ENCODE measurements at places on chromosomes 7 and 10.

- DNase-seq, result no peak
Measured at GRCh38 chr7:114989531-114989930, 67.6 kb downstream of the MDFIC start.

- DNase-seq, result no peak
Measured at GRCh38 chr7:80014511-80014910, 120.1 kb upstream of the GNAI1 start.

DNA sequence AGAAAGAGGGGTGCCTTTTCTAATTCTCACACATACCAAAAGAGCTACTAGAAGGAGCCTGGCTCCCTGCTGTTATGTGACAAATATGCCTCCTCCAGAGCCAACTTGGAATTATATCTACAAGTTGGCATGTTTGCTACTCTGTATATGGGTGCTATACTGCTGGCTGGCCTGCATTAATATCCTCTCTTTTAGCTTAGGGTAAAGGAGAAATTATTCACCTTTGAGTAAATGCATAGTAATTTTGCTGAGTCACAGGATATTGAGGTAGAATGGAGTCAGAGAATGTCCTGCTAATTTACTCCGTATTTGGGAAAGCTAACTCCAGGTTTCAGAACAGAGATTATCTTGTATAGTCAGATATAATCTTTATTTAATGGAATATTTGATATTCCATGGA is 24.2 kb upstream of the LIPN start:
- DNase-seq, result no peak

DNA sequence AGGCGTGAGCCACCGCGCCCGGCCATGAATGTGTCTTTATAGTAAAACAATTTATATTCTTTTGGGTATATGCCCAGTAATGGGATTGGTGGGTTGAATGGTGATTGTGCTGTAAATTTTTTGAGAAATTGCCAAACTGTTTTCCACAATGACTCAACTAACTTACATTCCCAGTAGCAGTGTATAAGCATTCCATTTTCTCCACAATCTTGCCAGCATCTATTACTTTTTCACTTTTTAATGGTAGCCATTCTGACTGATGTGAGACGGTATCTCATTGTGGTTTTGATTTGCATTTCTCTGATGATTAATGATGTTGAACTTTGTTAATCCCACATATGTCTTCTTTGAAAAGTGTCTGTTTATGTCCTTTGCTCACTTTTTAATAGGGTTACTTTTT is 1187.9 kb downstream of the XPNPEP1 start:
- DNase-seq, result no peak

GRCh38 chr10:43000651-43001426 is 76.0 kb upstream of the RET start:
- no peak for DNase-seq

DNA sequence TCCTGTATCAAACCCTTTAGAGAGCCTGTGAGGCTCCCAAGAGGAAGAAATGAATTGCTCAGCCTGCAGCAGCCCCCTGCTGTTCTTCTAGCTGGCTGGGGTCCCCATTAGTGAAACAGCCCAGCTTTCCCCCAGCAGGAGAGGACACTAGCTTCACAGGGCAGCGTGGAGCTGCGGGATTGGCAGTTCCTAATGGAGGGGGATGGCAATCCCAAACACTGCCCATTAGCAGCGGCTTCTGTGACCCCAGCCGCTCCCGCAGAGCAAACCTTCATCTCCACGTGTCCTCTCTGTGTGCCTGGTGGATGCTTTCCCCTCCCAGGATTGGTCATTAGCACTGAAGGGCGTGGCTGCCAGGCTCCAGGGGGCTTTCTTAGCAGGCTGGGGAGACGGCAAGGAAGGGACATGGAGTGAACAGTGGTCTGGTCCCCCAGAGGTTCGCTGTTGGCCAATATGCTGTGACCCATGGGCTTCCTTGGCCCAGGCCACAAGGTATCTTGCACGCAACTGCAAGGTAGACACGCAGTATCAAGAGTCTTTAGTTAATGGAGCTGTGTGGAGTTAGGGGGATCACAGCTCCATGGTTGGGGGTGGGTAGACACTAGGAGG is 322.5 kb upstream of the ZMIZ1 start:
- DNase-seq, result no peak

- DNase-seq, result no peak
Measured at GRCh38 chr10:69088801-69089501, 1.0 kb downstream of the SRGN start.

DNA sequence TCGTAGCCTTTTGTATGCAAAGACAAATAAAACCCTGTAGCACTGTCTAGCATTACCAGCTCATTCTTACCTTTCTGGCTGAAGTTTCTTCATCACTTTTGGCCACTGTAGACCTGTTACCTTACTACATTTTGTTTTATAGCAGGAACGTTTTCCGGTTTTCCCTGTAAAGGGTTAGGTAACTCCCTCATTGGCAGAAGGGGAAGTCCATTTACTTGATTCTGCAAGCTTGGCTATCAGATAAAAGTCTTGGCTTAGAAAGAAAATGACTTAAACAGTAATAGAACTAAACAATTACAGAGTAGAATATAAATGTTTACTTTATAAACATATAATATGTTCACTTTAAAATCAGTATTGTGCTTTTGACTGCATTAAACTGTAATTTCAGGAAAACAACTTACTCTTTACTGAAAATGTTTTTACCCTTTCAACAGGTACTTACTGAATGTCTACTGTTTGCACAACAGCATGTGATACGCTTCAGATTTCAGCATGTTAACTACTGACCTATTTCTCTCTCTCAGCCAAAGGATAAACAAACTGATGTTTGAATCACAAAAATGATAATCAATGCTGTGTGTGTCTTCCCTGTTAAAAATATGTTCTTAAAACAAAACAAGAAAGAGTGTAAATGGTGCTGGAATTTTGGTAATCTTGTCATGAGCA is 67.1 kb downstream of the OTUD1 start:
- DNase-seq, result no peak

- DNase-seq, result no peak
Measured at GRCh38 chr10:5835446-5836095, 22.3 kb upstream of the GDI2 start.

DNA sequence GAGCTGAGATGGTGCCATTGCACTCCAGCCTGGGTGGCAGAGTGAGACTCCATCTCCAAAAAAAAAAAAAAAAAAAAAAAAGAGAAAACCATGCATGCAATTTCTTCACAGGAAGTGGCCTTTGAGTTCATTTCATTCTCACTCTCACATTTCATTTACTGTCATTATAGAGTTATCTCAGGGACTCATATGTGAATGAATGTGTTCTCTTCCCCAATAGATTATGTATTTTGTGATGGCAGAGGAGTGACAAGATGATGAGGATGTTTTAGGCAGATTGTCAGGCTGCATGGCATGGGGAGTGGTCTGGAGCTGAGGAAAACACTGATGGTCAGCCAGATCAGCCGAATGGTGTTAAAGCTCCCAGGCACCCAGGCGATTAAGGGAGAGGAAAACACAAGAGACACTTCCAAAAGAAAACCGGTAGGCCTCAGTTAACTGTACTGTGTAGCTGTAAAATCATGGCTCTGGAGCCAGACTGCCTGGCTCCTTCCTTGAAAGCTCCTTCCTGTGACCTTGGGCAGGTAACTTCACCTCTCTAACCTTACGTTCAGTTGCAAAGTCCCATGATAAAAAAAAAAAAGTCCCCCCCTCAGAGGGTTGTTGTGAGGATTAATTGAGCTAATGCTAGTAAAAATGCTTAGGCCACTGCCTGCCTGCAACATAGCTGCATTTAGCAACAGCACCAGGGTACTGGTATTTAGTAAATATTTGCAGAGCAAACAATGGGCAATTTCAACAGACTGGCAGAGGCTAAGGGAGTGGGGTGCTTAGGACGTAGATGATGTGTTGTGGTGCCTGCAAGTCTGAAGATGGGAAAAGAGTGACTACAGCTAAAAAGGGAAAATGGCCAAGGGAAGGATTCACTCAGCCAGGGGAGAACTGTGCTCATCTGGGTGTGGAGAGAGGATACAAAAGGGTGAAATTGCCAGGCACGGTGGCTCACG is 6.9 kb downstream of the FRAT2 start:
- peak; percentile 66 for DNase-seq

DNA sequence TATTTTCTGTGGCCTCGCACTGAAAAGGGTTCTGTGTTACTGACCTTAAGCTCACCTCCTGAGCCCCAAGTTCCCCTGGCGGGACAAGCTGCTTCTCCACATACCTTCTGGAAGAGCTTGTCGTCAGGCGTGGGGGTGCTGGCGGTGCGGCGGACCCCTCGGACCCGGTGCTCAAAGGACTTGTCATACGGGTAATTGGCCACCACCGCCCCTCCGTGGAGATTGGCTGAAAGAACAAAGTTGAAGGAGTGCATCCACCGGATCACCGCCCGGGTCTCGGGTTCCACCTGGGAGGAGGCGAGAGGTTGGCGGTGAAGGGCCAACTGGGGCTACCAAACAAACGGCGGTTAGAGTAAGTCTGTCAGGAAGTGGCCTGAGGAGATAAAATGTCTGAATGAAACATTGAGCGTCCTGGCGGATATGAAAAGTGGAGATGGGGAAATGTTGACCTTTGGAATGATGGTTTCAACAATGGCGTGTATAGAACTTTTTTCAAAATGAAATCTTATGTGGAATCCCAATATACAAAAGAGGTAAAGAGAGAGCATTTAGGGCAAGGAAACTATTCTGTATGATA is 16.5 kb downstream of the CPN1 start:
- no peak for DNase-seq

GRCh38 chr10:13614530-13615332 is 28.0 kb downstream of the PRPF18 start:
- no peak for DNase-seq

- peak; percentile 35 for DNase-seq
Measured at GRCh38 chr7:4769761-4770160, 5.7 kb upstream of the AP5Z1 start.

- DNase-seq, result no peak
Measured at GRCh38 chr10:47092376-47092775, 181.1 kb downstream of the PTPN20 start.

DNA sequence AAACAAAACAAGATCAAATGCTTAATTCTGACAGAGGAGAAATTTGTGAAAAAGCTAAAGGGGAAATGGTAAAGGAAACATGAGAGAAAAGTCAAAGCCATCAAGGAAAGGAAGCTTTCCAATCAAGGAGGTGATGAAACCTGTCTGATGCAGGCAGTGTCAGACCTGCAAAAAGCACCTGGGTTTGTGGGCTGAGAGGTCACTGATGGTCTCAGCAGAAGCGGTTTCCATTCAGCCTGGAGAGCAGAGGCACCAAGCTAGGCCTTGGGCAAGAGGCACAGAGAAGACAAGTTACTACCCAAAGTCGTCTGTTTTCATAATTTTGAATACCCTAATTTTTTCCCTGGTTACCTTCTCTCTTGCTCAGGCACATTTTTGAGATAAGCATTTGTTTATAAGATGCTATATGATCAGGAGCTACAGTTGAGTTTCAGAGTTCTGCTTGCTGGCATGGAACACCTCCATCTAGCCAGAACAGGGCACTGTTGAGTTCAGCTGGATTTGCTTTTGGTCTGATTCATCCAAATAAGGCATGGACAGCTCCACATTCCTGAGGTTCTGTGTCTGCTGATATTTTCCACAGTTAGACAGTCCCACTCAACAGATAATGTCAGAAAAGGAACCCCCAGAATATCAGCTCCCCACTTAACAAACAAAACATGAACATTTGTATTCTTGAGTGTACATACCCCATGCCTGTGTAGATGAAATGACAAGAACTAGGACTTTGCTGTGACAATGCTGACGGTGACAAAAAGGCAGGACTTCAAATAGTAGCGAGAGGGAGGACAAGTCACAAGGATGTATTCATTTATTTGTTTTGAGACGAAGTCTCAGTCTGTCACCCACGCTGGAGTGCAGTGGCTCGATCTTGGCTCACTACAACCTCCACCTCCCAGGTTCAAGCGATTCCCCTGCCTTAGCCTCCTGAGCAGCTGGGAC is 4.9 kb upstream of the PPIA start:
- no peak for DNase-seq

DNA sequence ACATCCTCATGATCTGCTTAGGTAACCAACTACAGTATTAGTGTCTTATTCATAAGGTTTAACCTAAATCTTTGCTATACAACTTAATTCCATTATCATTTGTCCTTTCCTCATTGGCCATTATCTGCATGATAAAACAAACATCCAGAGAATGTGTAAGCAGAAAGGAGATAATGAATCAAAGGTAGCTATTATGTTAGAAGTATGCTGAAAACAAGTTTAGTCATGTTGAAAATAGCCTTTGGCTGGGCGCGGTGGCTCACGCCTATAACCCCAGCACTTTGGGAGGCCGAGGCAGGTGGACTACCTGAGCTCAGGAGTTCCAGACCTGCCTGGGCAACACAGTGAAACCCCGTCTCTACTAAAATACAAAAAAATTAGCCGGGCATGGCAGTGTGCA is 78.2 kb downstream of the NT5C2 start:
- peak; percentile 15 for DNase-seq

DNA sequence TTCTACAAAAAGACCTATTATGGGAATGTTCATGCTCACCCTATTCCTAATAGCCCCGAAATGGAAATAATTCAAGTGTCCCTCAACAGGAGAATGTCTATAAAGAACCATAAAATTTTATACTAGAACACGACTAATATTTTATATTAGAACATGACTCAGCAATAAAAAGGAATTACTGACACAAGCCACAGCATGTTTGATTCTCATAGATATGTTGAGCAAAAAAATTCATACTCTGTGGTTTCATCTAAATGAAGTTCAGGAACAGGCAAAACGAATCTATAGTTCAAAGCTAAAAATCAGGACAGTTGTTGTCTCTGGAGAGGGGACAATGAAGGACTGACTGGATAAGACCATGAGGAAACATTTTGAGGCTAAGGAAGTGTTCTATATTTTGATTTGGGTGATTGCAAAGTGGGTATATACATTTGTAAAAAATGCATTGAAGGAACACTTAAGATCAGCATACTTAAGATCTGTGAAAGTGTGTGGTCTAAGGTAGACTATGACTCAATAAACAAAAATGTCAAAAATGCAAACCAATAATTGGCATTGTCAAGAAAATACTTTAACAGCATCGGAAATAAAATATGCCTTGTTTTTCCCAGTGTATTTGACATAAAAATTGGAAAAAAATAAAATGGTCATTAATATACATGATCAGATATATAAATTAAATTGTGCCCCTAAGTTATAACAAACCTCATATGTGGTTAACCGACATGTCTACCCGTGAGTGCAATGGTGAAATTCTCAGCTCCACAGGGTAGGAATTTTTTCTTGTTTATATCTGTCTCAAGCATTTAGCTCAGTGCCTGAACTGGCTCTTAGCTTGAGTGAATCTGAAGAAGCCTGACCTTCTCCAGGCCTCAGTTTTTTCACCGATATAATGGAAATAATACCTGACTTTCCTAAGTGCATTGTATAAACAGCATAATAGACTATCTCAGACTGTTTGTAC is 124.9 kb upstream of the CTTNBP2 start:
- DNase-seq, result no peak

GRCh38 chr10:63798599-63799498 is 277.6 kb downstream of the REEP3 start:
- no peak for DNase-seq

- no peak for DNase-seq
Measured at GRCh38 chr10:43119416-43120115, 18.7 kb upstream of the CSGALNACT2 start.
